T-helper 1 cell (primary cell): ENCODE measurements at places on chromosomes 1 and 21.

GRCh38 chr1:193325771-193326170, 139.4 kb upstream of the B3GALT2 start:
- no peak for DNase-seq

GRCh38 chr1:30642391-30643120, 80.8 kb downstream of the MATN1 start:
- no peak for DNase-seq

DNA sequence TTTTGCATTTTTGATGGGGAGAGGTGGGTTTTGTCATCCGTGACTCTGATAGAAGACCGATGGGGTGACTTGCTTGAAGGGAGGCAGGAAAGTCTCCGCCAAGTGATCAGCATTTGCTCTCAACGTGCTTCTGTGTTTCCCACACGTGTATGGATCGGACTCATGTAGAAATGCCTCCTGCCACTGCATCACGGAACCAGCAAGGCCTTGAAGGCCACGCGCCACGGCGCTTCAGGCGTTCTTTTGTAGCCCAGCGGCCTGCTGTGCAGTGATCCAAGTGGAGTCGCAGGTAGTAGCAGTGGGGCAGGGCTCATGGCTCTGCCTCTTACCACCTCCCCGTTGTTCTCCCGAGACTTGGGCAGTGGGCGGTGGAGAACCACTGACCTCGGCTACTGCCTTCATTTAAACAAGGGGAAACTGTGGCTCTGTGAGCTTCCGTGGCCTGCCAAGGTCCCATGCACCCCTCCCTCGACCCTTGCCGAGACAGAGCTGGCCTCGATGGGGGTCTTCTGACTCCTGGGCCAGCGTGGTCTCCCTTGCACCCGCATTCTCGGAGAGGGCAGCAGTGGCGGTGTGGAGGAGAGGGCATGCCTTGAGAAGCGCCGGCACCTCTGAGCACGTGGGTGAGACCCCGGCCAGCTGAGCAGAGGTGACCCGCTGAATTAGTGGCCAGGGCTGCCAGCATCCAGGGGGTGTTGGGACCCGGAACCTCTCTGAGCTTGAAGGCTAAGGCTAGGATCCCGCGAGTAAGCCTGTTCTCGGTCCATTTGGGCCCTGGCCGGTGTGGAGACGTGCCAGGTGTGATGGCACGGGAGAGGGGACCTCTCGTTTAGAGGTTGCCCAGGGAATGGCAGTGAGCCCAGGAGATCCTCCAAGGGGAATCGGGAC, 46.1 kb upstream of the ABCG1 start:
- DNase-seq, result no peak

GRCh38 chr1:24501371-24502064, 1.1 kb upstream of the RCAN3 start:
- peak; percentile 77 for DNase-seq
